Fibroblast of the aortic adventitia (primary cell): ENCODE measurements at places on chromosomes 1 and 21.

DNA sequence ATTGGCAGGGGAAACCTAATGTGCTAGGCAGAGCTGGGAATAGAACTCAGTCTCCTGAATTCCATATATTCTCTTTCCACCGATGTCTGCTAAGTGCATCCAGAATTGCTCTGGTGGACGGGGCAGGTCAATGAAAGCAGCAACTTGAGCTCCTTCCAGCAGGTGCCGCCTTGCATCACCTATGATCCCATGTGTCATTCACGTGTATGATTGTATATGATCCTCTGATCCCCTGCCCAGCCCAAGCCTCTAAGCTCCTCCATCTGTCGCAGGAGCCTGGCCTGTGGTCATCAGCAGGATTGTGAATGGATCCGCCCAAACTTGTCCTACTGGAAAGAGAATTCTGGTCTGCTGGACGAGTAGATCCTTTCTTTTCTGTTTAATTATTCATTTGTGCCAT lies 13.1 kb downstream of the ACTA1 start:
- DNase-seq, result no peak

GRCh38 chr1:18903291-18903756 lies 969 bp upstream of the ALDH4A1 start:
- no peak for DNase-seq

DNA sequence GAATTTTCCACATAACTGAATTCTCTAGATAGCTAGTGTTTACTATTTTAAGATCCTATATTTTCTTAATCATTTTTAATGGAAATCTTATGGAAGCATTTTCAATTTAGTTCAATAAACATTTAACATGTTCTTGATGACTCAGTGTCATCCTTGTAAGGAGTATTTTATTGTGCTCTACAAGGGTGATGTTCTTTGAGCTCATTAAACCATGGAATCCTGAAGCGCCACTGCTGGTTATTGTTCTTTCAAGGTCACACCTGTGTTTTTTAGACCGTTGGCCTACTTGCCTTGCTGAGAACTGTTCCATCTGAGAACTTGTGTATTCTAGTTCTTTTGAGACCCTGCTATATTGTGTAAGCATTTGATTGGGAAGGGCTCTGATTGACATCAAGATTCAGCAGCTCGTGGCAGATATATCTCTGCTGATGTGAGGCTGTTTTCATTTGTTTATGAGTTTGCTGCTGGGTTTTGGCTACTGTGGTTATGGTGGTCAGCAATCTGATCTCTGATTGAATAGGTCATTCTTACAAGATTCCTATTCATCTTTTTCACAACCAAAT lies 132.0 kb downstream of the GIPC2 start:
- no peak for DNase-seq

DNA sequence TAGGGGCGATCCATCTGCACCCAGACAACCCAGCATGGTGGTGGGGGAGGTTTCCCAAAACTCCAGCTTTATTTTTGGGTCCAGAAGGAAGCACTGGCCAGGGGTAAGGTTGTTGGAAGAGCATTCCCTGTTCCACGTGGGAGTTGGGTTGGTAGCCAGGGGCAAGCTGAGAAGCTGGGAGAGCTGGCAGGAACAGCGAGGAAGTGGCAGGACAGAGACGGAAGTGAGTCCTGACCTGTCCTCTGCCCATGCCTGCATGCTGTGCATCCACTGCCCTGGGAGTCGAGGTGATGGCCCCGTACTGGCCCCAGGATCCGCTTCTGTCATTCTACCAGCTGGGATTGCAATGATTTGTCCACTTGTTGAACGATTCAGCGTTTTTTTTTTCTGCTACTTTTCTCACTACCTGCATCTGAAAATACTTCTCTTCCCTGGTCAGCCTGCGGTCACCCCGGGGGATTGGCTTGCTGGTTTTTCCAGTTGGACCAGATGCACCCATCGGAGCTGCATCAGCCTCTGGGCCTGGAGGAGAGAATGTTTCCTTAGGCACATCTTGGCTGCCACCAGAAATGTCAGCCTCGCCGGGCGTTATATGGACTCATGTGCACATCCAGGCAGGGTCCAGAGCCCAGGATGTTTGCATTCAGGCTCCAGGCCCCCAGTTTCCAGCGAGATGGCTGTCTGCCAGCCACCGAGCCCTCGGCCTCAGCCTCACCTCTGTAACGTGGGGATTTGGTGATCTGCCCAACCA lies 28.3 kb upstream of the TMPRSS2 start:
- no peak for DNase-seq

DNA sequence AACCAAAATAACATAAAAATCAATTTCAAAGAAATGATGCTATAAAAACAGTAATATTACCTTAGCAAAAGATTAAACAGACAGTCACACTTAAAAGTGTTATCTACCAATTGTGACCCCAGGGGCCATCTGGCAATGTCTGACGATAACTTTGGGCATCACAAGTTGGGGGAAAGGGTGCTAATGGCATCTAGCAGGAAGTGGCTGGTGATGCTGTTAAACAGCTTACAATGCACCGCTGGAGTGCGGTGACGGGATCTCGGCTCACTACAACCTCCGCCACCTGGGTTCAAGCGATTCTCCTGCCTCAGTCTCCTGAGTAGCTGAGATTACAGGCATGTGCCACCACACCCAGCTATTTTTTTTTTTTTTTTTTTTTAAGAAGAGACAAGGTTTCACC lies 27.6 kb downstream of the NUP133 start:
- DNase-seq, result no peak

GRCh38 chr1:185906186-185906585 lies 172.0 kb downstream of the HMCN1 start:
- no peak for DNase-seq

- DNase-seq, result no peak
Measured at GRCh38 chr1:174174461-174175329, 15.4 kb downstream of the RABGAP1L start.

GRCh38 chr1:118995312-118996016 lies 7.3 kb upstream of the TBX15 start:
- no peak for DNase-seq

DNA sequence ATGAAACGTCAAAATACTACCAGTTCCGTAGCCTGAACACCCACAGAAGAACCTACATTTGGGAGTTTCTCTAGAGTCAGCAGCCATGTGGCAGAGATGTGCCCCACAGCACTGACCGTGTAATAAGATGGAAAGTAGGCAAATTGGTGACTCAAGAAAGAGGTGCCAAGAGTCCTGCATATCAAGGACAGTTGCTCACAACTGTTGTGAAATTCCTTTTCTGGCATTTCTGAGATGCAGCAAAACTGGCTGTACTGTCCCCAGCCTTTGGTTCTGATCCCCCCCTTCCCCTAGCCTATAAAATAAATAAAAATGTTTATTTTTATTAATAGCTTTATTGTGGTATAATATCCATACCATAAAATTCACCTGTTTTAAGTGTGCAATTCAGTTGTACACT lies 324.0 kb downstream of the PCP4 start:
- DNase-seq, result no peak

DNA sequence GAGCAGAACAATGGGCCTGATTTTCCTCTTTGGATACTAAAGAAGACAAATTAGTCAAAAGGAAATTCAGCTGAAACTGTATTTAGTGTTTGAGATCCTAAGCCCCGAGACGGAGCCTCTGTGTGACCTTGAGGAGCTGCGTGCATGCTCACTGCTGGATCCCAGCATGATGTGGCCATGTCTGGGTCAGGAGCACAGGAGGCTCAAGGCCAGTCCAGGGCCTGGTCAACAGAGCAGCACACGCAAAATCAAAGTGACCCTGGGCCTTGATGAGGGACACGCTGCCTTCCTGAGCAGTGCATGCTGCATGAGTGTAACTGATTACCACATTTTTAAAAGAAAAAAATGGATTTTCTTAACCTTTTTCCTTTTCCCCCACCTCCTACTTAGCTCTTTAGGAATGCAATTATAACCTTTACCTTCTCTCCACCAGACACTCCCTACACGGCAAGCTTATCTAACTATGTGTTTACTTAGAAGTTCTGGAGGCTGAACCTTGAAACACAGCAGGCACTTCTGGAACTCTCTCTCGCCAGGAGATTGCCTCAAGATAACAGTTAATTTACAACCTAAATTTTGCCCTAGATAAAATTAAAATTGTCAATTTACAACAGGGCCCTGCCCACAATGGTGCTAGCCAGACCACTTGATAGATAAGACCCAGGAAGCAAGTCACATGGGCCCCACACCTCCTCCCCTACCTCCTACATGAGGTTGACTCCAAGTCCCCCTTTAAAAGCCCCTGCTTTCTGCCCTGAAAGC lies 144.6 kb downstream of the LRIG2 start:
- DNase-seq, result no peak

- no peak for DNase-seq
Measured at GRCh38 chr21:42834726-42835191, 44.6 kb downstream of the WDR4 start.

DNA sequence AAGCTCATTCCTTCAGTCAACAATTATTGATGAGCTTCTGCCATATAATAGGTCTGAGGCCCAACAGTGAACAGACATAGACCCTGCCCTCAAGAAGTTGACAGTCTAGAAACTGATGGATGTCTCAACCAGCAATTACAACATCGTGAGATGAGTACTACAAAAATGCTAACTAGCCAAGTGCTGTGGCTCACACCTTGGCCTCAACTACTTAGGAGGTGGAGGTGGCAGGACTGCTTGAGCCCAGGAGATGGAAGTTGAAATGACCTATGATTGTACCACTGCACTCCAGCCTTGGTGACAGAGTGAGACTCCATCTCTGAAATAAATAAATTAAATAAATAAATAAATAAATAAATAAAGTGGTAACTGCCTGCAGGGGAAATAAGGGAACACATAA lies 11.7 kb upstream of the PTP4A2 start:
- no peak for DNase-seq

GRCh38 chr1:119968068-119968492 lies 71.8 kb upstream of the ADAM30 start:
- peak; percentile 39 for DNase-seq

GRCh38 chr1:57467830-57468229 lies 44.0 kb upstream of the DAB1 start:
- DNase-seq, result peak; percentile 7

- peak; percentile 43 for DNase-seq
Measured at GRCh38 chr1:159953536-159954515, at the start of gene SLAMF9. TSS of gene SLAMF9 (minus strand) at chr1:159954237. CDS start at chr1:159954137, 100 bp downstream.

DNA sequence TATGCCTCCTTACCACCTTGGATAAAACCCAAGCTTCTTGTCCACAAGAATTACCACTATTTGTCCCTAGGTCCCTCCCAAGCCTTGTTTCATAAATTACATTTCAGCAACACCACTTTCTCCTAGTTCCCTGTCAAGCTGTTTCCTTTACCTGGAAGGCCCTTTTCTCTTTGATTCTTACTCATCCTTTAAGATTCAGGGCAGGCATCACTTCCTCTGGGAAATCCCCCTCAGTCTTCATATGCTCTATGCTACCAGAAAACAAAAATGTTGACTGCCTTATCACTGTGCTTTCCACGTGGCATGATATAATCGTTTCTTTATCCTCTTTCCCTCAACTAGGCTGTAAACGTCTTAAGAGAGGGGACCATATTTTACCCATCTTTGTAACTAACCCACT lies 102.7 kb downstream of the LYST start:
- no peak for DNase-seq

DNA sequence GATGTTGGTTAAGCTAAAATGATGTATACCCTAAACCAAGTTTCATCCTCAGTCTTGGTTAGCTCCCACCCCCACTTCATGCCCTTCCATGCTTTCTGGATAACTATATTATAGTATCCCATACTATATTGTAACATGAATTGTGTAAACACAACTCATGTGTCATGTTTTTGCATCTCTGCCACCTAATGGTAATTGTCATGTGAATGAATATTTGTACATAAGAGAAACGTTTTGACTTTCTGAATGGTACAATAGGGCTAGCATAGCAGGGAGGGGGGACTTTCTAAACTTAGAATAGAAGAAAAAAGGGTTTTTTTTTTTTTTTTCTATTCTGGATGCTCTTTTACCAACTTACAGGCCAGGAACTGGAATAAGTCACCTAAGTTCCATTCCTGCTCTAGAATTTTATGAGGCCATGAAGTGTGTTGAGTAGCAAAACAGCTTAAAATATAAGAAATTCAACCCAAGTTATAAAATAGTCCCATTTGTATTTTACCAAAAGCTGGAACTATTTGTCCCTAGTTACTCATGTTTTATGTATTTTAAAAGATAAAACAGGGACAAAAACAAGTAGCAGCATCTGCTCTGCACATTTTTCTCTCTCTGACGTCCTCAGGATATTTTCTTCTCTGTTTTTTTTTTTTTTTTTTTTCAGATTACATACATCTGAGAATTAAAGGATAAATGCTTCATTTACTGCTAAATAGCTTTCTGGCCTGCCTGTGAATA lies 77.4 kb downstream of the HLX start:
- DNase-seq, result no peak

GRCh38 chr1:162021124-162021523 lies 2.5 kb downstream of the OLFML2B start:
- DNase-seq, result no peak

DNA sequence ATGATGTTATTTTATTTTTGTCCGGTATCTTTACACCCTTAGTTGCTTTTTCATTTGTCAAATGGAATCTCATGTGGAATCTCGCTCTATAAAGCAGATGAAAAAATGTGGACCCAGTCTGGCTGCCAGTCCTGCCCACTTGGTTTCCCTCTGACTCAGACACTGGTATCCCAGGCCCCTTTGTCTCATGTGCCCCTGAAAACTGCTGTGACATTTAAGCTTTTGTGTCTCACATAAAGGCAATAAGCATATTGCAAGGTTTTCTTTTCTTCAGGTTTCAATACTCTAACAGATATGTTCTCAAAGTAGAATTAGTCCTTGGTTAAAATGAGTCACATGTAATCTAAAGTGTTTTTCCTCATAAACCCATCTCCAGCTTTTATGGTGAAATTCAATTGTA lies 183.3 kb downstream of the ST6GALNAC3 start:
- DNase-seq, result no peak

DNA sequence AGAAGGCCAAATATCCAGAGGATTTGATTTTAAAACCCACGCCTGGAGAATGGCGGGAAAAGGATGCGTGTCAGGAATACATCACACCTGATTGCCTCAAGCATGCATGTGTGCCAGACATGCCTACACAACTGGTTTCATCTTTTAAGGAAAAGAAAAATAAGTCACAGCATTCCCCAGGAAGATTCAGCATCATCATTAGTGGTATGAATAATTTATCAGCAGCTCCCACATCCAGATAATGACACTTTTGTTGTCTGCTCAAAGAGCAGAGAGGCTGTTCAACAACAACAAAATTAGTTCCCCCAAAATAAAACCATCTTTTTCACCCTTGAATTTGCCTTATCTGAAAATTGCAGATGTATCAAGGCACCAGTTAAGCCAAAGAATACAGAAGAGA lies 328.6 kb upstream of the C1orf87 start:
- DNase-seq, result no peak

DNA sequence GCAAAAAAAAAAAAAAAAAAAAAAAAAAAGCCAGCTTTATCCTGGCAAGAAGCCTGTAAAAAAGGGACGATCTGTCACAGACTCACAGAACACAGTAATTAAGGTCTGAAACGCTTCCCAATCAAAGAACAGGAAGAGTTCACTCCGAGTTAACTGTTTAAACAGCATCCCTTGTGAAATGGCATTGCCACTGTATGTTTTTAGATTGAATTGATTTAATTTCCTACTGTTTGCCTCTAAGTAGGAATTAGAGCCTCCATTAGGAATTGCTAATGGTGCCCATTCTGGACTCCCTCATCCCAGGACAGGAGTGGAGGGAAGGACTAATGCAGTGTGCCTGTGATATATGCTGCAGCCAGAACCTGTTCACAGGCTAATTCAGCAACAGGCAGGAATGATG lies 370.8 kb downstream of the RWDD3 start:
- DNase-seq, result no peak
